Bone marrow (tissue), 2 donors: ENCODE measurements at places on chromosomes 1 and 21.

DNA sequence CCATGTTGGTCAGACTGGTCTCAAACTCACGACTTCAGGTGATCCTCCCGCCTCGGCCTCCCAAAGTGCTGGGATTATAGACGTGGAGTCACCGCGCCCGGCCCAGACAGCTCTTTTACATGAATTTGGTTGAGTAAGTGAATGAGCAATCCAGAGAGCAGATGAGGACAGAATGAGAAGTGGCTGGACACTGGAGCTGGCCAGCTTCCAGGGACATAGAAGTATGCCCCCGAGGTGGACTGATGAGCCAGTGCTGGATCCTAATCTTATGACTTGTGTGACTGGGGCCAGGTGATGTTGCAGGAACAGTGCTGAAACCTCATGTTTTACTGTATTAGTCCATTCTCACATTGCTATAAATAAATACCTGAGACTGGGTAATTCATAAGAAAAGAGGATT is 35.9 kb upstream of the KANK4 start:
- no peak for DNase-seq

DNA sequence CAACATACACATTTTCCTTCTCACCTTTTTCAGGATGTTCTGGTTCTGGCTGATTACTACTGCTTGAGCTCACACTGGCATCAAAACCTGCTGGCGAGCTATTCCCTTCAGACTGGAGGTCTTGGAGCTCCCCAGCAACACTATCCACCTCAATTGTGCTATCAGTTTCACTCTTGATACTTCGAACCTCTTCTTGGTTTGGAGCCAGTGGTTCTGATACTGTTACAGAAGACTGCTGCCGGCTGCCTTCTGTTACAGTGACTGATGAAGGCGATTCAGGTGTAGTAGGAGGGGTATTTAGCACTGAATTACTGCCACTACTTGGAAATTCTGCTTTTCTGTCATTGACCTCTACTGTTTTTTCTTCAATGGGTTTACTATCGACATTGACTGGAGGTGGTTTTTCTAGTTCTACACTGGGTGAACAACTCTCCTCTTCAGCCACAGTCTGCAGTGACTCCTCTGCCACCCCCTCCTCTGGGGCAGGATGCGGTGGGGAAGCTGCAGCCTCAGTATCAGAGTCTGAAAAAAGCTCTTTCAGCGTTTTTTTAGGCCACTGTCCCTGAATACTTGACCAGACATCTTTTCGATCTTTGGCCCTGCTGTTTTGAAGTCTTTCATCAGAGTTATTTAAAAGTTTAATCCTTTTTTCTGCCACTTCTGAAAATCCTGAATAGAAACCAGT is 20.7 kb upstream of the RBM34 start:
- no peak for DNase-seq

- no peak for DNase-seq
These were observed 235.1 kb upstream of the RUNX1 start for GRCh38 chr21:35284199-35284598.

DNA sequence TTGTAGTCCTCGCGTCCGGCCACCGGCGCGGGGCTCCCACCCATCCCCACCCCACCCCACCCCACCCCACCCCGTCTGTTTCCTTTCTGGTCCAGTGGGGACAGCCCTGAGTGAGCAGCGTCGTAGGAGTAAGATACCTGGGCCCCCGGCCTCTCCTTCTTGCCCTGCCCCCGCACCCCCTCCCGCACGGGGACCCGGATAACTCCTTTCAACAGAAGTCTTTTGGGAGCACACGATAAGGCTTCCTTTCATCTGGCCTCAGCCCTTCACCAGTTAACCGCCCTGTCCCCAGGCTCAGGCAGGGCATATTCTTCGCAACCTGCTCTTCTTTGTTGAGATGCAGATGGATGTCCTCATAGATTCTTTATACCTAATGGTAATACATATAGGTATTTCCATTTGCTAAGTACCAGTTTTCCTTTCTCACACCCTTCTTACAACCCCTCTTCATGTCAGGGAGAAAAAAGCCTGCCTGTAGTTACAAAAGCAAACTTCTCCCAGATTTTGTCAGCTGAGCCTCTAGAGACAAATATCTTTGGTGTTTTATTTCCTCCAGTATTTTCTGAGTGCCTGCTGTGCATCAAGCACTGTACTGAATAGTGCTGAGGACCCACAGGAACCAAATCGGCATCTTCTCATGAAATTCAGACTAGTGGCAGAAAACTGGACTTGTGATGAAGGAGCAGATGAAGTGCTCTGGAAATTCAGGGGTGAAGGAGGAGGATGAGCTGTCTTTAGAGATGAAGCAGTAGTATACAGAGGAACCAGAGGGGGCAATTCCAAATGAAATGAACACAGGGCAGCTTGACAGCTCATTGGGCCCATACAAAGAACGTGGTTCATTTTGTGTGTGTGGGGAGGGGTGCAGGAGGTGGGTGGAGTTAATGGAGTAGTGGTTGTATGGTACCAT is 33.6 kb downstream of the SLC2A1 start:
- no peak for DNase-seq
